Bone marrow (tissue), 2 donors: ENCODE measurements at places on chromosomes 6 and 20.

DNA sequence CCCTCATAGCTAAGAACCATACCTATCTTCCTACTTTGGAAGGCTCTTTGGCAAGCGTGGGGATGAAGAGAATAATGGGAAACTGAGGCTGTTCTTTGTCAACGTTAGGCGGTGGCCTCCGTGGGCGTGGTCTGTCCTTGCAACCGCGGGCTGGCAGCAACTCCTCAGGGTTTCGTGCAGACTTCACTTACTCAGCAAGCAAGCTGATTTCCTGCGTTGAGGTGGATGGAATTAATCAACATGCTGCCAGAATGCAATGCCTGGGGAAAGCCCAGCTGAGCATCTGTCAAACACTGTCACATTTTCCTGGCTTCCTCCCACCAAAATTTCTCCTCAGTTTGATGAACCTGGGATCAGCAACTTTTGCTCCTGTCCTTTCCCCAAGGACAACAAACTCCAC, 9.2 kb upstream of the IL17F start:
- DNase-seq = no peak

- DNase-seq = no peak
Measured at GRCh38 chr6:388202-388903, 3.2 kb upstream of the IRF4 start.

DNA sequence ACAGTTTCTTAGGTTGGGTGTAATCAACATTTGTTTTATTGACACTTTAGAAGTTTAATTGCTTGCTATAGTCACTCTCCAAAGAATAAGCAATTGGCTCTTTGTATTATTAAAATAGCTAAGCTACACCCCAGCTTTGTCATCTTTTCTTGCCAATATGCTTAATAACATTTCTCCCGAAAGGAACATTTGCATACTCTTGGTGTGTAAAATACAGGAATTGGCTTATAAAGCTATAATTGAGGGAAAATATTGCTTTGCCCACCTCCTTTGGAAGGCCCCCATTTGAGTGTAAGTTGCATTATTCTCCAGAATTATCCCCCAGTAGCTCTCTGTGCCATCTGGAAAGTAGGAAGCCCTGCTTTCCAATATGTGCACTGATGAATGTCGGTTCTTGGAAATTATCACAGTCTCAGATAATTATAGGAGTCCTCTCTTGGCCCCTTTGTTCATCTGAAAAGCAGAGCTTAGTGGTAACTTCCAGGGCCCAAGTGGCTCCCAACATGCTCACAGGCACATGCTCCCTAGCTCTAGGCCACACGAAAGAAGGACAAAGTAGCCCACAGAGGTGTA, 92.4 kb upstream of the B3GAT2 start:
- DNase-seq = no peak

- no peak for DNase-seq
Measured at GRCh38 chr6:158118886-158119285, 49.2 kb downstream of the SERAC1 start.
